Germinal center (tissue), 1 donor: ENCODE measurements at places on chromosomes 5 and 9.
A peak's percentile ranks its signal among the peaks of the same experiment; 100 is the strongest.

DNA sequence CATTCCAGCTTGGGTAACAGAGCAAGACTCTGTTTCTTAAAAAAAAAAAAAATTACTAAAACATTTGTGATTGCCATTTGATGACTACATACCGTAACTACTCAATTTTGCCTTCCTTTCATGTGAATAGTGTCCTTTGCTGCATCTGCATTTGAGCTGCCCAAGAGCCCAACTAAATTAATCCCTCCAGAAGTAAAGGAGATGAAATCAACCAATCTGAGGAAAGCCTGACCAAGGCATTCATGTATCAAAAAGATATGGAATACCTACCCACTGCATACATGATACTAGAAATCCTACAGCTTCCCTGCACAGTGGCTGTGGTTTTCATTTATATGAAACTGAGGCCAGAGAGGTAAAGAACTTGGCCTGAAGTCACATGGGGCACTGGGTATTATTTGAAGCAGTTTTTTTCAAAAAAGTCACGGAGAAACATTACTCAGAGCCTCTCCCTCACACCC, 177.5 kb downstream of the AOPEP start:
- no peak for DNase-seq

- no peak for DNase-seq
These were observed 589.4 kb upstream of the FAM174A start for GRCh38 chr5:99945478-99946442.

DNA sequence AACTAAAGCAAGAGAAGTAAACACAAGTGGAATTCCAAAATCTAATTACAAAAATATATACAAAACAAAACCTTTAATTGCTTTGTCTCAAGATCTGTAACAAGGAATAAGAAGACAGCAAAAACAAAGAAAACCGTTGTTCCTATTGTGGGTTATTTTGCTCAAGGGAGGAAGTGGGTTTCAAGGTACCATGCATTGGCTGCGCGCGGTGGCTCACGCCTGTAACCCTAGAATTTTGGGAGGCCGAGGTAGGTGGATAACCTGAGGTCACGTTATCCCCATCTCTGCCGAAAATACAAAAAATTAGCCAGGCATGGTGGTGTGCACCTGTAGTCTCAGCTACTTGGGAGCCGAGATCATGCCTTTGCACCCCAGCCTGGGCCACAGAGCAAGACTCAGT, 12.1 kb upstream of the IQGAP2 start:
- DNase-seq: no peak

GRCh38 chr5:36855141-36855495, 21.5 kb upstream of the NIPBL start:
- DNase-seq: no peak

DNA sequence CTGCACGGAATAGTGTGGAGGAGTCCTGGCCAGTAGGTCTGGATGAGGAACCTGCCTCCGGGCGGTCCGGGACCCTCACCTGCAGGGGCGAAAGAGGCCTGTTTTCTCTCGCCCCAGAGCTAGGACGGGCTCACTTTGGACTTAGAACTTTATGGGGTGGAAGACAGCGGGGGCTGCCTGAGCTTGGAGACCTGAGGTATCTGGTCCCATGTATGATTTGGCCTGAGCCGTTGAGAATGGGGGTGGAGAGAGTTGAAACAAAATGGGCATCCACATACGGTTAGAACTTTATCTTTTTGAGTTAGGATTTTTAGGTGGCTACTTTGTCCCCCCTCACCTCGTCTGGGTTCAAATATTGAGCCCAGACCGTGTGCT, 681 bp upstream of the ETF1 start:
- peak; percentile 71 for DNase-seq

DNA sequence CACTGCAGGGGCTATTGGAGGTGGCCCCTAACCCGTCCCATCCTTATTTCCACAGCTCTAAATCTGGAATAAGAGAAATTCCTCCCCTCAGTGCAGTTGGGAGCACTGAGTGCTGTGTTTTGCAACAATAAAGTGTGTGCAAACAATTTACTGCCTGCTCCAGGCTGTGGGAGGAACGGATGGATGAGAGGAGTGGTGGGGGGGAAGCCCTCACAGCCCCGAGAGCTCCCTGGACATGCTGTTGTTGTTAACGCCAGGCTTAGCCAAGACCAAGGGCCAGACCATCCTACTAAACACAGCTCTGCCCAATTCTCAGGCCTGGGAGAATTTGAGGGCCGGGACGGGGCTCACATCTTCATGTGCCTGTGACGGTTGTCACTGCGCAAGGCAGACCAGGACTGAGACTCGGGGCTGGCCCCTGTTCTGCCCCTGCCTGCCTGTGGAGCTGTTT, 200.2 kb downstream of the DAB2IP start:
- DNase-seq: no peak

DNA sequence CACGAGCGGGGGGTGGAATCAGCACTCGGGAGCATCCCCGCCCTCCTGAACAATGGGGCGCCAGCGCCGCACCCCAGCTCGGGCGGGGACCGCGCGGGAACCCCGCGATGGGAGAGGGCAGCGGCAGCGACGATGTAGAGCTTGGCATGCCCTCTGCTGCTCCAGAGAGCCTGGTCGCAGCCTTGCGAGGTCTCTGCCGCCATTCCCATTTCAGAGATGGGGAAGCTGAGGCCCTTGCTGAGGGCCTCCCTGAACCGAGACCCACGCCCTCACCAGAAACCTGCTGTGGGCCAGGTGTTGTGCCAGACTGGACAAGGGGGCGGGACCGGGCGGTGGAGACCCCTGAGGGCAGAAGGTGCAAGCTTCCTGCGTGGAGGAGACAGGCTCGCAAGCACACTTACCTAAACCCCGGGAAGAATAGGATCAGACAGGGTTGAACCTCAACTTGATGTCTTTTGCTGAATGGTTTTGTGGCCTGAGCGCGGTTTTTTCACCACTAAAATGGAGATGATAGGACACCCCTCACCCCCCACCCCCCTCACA, 647 bp upstream of the MEGF9 start:
- no peak for DNase-seq

DNA sequence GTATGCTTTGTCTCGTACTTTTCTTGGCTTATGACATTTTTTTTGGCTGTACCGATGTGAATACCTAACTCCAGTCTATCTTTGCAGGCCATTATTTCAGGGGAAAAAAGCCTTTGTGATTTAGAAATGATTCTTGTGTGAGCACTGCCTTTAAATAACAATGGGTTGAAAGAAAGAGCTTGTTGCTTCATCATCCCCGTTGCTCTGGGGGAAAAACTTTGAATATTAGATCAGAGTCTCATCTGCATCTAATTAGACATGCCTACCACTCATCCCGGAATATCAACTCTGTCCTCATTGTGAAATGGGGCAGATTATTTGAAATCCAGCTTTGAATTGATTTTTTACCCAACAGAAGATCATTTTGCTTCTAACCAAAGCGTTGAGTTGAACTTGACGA, 13.5 kb downstream of the CXCL14 start:
- no peak for DNase-seq

DNA sequence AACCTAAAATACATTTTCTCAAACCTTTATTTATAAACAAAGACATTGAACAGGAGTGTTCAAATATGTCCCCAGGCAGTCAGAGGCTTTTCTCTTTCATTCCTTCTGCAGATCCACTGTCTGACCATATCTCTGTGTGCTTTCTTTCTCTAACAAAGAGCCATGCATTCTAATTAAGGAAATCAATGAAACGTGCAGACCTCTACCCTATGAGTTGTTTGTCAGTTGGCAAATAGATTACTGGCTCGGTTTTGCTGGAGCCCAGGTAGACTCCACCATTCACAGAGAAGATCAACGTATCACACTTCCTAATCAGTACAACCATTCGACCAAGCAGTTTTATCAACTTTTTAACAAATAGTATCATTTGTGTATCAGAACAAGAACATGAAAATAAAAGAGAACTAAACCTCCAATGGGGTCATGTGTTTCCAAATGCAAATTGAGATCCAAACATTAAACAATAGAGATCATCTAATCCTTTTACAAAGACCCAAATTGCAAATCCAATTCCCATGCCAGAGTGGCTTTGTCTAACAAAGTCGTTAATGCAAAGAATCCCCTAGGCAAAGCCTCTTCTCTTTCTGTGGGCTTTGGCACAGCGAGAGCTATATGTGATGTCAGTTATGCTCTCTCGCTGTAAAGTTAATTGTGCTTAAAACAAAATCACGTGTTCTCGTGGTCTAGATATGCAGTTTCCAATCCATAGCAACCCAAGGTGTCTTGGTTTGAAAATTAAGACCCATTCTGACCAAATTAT, 16.8 kb downstream of the KLF4 start:
- no peak for DNase-seq

DNA sequence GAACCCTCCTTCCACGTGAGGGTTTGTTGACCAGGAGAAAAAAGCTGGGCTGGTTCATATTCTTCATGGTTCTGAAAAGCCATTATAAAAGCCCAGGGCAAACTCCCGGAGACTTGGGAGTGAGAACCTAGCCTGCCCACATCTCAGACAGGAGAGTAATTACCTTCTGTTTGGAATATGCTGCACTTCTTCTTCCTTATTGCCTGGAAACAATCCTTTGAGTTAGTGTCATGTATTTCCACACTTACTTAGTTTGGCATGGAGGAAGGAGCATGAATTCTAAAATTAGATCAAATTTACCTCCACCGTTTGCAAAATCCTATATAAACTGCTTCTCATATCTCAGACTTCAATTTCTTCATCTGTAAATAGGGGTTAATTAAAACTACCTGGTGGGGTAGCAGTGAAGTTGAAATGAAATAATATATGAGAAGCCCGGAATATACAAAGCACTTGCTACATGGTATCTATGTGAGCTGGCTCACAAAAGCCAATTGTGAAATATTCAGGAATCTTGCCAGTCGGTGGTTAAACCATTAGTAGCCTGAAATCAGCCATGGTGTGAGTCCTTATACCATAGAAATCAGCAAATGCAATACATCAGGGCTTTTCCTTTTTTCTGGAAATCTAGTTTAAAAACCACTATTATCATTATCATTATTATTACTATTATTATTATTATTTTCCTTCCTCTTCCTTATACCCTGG, 140.0 kb upstream of the RAD23B start:
- DNase-seq: no peak

- no peak for DNase-seq
These were observed 69.8 kb downstream of the GALNT10 start for GRCh38 chr5:154260224-154260927.

GRCh38 chr9:16106021-16106571, 553.3 kb downstream of the CCDC171 start:
- no peak for DNase-seq

DNA sequence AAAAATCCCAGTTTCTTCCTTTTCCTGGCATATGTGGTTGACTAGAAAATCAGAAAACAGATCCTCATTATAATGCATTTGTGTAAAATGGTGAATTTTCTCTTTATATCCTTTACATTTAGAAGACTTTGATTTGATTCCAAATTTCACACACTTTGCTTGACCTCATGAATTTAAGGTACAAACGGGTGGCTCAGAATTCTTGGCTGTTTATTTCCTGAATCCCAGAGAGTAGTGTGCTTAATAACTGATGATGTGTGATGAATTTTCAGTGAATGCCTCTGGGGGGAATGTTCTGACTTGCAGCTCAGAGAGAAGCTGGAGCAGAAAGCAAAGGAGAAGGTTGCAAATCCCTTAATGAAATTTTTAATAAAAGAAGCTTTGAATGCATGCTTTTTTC, 126.8 kb downstream of the SPATA31D1 start:
- no peak for DNase-seq

DNA sequence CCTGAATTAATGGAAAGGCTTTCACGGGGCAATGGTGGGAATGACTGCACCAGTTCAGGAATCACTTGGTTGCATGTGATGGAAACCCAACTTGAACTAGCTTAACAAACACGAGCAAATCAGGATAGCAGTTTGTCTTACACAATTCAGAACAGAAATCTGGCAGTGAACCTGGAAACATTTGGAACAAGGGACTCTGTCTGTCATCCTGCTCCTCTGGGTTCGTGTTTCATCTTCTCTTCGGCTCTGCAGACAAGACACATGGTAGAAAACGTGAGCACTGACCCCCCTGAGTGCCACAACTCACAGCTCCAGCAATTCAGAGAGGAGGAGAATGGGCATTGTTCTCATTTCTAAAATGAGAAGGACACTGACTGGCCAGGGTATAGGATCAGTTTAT, 218.1 kb upstream of the NREP start:
- no peak for DNase-seq

- no peak for DNase-seq
These were observed 5.0 kb downstream of the LCN1 start for GRCh38 chr9:135526089-135526729.

- DNase-seq: no peak
These were observed 41.9 kb downstream of the SLC22A5 start for GRCh38 chr5:132411304-132412013.

GRCh38 chr5:17314907-17315471, 97.6 kb downstream of the BASP1 start:
- DNase-seq: peak; percentile 31

DNA sequence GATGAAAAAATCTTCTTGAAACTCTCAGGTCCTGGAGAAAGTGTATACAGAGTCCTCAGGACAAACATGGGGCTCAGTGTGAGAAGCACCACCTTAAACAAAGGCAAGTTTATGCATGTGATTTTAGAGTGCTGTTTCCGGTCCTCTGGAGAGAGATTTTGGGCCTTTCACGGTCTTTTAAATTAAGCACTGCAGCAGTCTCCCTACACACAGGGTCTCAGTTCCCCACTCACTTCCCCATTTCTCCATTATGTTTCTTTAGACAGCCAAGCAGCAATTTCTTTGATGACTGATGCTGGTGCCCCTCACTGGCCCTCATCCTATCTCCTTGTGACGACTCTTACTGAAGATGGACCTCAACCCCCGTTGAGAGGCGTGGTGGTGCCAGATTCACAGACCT, 220.2 kb upstream of the CLINT1 start:
- DNase-seq: peak; percentile 25

GRCh38 chr5:166505544-166505943, 1785.9 kb upstream of the WWC1 start:
- DNase-seq: no peak

GRCh38 chr5:51468196-51468595, 84.9 kb downstream of the ISL1 start:
- no peak for DNase-seq

DNA sequence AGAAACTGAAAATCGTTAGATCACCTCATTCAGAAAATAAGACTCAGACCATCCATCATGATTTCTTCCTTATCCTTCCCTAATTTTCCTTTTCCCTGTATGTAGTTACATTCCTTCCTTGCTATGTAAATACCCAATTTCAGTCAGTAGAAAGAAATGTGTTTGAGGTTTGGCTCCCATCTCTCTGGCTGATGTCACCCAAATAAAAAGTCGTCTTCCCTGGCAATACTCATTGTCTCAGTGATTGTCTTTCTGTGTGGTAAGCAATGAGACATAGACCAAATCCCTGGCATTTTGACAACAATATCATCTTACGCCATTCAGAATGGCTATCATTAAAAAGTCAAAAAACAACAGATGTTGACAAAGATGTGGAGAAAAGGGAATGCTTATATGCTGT, 303.9 kb upstream of the EDIL3 start:
- no peak for DNase-seq

- DNase-seq: no peak
These were observed 548 bp downstream of the CDC14B start for GRCh38 chr9:96619124-96619465.

- DNase-seq: no peak
These were observed 299.4 kb downstream of the PARP8 start for GRCh38 chr5:50965654-50966375.
